ENCODE measurements at places on chromosomes 13 and 19.

DNA sequence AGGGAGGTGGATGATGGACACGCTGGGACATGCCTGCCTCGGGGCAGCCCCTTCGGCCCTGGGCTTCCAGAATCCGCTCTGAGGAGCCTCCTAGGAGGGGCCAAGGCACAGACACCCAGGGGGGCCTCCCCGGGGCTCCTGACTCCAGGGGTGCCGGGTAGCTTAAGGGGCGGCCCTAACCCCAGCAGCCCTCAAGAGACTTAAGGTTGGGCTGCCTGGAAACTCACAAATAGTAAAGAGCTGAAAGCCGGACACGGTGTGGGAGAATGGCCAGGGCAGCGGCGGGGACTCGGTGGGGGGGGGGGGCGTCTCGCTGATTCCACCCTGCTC is 7.7 kb downstream of the ARID3A start:
- no peak for DNase-seq

DNA sequence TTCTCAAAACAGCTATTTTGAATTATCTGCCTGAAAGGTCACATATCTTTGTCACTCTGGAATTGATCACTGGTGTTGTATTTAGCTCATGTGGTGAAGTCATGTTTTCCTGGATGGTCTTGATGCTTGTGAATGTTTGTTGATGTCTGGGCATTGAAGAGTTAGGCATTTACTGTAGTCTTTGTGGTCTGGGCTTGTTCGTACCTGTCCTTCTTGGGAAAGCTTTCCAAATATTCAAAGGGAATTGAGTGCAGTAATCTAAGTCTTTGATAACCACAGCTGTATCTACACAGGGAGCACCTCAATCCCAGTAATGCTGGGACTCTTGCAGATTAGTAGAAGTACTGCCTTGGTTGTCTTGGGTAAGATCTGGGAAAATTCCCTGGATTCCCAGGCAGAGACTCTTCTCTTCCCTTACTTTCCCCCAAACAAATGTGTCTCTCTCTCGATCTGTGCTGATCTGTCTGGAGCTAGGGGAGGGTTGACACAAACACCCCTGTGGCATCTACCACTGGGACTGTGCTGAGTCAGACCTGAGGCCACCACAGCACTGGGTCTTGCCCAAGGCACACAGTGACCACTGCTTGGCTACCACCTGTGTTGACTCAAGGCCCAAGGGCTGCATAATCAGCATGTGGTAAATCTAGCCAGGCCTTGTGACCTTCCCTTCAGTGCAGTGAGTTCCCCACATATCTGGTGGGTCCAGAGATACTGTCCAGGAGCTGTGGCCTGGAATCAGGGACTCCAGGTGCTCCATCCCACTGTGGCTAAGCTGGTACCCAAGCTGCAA is 5.5 kb upstream of the CYP4F3 start:
- DNase-seq = no peak

- DNase-seq = no peak
These were observed 132.8 kb upstream of the MYO16 start for GRCh38 chr13:108496362-108497210.

DNA sequence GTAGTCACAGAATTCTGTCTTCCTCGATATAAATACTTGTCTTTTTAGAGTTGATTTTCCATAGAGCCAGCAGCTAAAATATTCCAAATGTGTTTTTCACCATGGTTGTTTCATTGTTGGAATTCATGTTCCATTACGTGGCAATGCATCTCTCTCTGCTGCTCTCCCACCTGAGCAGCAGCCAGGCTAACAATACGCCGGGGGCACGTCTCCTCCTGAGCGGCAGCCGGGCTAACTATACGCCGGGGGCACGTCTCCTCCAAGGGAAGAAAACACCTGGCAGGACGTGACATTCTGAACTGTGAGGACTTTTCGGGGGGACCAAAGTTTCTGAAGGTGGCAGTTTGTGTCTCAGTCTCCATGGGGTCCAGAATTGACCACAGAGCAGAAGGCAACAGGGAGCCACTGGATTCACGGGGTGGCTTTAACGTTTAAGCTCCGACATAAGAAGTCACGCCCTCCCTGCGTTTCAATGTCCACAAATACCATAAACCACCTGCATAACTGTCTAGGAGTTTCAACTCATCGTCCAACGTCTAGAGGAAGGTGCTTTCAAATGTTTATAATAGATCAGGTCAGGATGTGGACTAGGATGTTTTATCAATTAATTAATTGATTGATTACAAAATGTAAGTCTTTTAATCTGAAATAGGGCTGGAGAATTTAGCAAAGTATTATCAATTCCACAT is 15.1 kb downstream of the PLPP2 start:
- no peak for DNase-seq

DNA sequence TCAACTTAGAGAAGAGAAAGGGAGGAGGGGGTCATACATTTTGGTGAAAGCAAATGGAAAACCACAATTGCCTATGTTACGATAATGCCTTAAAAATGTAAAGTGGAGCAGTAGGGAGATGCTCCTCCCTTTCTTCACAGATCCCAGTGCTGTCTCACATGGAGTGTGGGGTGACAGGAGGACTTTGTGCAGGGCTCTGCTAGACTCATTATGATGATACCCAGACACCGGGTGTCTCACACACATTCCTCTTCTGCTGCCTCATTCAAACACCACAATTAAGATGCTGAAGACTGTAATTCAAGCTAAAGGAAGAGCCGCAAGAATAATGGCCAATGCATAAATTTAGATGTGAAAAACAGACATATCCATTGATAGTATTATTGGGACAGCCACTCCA is 150.6 kb downstream of the LHFPL6 start:
- no peak for DNase-seq

DNA sequence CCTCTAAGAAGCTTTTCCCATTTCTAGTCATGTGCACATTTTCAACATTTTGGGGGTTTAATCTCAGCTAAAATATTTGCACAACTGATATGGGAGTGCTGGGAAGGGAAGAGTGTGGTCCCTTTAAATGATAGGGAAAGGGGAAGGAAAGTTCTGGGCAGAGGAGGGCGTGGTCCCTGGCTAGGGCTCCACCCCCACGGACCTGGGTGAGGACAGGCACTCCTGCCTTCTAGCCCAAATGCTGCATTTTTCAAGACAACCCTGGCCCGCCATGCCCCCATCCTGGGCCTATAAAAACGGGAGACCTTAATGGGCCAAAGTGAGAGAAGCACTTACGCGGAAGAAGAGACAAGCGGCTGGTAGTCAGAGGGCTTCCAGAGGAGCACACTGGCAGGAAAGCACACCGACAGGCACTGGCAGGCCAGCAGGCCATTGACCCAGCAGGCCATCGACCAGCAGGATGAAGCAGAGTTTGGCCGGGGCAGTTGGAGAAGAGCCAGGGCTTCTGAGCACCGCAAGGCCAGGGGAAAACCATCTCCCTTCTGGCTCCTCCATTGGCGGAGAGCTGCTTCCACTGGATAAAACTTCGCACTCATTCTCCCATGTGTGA is 266.7 kb downstream of the SPRY2 start:
- no peak for DNase-seq

DNA sequence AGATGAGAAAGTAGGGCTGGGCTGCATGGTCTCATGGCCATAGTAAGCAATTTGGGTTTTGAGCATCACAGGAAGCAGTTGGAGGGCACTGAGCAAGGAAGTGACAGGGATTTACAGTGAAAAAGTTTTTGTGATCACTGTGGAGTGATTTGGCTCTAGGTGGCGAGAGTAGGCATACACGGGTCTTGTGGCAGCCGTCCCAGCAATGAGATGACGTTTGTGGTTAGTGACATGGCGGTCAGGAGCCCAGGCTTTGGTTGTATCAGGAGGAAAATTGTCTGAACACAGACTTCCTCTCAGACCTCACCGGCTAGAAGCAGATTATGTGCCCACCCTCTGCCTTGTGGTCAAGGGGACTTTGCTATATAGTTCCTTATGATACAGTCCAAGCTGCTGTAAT is 3.3 kb downstream of the ZNF444 start:
- DNase-seq = no peak

GRCh38 chr19:12111176-12111575 is 29.0 kb downstream of the ZNF20 start:
- no peak for DNase-seq

- DNase-seq = peak; percentile 28
These were observed 1.0 kb downstream of the GPR108 start for GRCh38 chr19:6736169-6736916.

DNA sequence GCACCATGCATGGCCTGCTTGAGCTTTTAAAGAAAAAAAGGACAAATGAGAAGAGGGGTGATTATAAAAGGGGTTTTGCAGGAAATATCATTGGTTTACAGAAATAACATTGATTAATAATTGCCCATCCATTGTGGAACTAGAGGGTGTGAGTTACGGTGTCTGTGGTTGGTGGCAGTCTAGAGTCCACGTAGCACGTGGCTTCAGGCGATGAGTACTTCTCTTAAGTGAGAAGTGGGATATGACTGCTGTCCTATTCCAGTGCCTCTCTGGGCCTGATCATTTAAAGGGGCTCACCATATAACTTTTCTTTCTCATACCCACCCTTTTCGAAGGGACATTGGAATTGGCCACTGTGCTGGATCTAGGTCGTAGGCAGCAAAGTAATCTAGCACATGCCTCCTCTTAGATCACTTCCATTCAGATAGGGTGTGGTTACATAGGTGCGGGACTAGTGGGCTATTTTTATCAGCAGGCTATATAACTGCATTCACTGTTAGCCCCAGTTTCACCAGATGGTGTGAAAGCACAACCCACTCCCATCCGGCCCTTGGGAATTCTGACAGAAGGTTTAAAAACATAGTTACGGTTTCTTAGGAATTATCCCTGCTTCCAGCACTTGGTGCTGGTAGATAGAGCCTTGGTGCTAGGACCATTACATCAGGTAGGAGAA is 19.9 kb downstream of the PPP5C start:
- DNase-seq = no peak

- DNase-seq = no peak
These were observed 10.7 kb downstream of the LILRA5 start for GRCh38 chr19:54302257-54302656.

DNA sequence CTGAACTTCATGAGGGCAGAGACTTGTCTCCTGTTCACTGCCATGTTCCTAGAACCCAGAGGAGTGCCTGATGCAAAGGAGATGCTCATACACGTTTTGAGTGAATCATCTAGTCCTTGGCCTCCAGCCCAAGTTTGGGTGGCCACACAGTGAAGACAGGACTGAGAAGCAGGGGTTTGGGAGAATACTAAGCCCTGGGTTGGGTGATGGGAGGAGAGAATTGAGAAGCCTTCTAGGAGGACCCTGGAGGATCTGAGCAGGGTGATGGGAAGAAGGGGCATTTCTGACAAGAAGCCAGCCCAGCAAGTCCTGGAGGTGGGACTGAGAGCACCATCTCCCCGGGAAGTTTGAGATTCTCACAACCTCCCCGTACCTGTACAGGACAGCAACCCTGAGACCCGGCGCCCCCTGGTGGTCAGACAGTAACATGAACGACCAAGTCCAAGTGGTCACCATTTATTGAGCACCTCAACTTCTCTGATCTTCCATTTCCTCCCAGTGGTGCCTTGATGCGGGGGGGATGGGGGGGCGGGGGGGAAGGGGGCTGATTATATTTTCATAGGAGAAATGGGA is 11.0 kb downstream of the CTU1 start:
- DNase-seq = peak; percentile 70

- DNase-seq = no peak
These were observed 140.7 kb upstream of the SPRY2 start for GRCh38 chr13:80481588-80481987.

DNA sequence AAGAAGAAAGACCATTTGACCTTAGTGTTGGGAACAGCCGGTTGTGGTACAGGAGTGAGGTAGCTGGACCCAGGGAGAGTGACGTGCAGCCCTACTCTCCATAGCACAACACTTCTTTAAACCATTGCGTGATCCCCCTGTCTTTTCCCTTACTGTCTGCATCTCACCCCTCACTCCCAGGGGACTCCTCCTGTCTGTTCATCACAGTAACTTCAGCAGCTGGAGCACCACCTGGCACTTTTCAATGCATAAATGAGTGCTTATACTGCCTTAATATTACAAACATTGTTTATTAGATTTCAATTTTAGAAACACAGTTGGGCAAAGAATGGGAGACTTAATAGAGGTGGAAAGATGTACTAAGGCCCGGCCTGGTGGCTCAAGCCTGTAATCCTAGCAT is 285.5 kb downstream of the UQCRFS1 start:
- DNase-seq = no peak

DNA sequence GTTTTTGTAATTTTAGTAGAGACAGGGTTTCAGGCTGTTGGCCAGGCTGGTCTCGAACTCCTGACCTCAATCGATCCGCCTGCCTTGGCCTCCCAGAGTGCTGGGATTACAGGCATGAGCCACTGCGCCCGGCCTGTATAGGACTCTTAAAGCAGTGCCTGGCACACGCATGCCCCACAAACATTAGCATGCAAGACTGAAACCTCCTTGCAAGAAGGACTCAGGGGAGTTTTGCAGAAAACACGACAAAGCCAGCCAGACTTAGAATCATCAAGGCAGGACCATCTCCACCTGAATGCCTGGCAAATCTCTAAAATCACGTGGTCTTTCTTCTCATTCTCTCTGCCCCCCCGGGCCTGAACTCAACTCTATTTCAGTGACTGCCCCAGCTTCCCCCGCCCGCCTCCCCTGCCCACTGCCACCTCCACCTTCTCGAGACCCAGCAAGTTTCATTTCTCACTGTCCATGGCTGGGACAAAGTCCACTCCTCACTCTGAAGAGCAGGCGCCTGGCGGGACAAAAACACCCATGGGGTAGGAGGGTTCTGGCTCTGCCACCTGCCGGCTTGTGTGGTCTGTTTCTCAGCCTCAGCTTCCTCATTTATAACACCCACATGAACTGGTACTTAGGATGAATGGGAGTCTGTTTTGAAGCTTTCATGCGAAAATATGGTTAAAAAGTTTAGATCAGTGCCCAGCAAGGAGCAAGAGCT is 2.4 kb downstream of the TICAM1 start:
- no peak for DNase-seq

- no peak for DNase-seq
These were observed 36.5 kb downstream of the KL start for GRCh38 chr13:33052506-33053280.

GRCh38 chr13:23443878-23444277 is 10.4 kb upstream of the SACS start:
- no peak for DNase-seq

- no peak for DNase-seq
These were observed 19.7 kb downstream of the ZC3H4 start for GRCh38 chr19:47093841-47094240.

GRCh38 chr19:48135411-48135810 is 24.8 kb upstream of the PLA2G4C start:
- DNase-seq = no peak

DNA sequence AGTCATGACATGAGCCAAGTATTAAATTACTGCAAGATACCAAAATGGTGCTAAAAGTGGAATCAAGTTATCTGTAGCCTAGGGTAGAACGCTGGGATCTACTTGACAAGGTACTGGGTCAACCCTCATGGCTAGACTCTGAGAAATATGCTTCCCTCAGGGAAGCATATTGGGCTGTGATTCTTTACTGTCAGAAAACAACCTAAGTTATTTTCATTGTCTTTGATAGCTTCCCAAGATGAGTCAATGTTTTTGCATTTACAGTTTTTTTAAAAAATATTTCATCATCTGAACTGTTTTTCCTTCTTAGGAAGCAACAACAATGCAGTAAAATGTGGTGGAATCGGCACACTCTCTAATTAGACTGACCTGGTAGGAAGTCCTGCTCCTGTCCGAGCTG is 218.0 kb downstream of the RGCC start:
- DNase-seq = no peak

GRCh38 chr13:57666131-57666953 is 34.8 kb downstream of the PCDH17 start:
- DNase-seq = no peak

Measured in stimulated activated CD4-positive, alpha-beta T cell treated with anti-CD3 and anti-CD28 coated beads, TNF-alpha, amount 100 ng/mL, for 24 hours (primary cell).